Thyroid gland (tissue), 4 donors: ENCODE measurements at places on chromosomes 4 and X. TPM values are rescaled to one million over a fixed set of nuclear protein-coding genes. Genes with fewer than 3 reads are reported as not detected.

GRCh38 chrX:19775830-19776485, 111.4 kb downstream of the SH3KBP1 start:
- no peak for DNase-seq

DNA sequence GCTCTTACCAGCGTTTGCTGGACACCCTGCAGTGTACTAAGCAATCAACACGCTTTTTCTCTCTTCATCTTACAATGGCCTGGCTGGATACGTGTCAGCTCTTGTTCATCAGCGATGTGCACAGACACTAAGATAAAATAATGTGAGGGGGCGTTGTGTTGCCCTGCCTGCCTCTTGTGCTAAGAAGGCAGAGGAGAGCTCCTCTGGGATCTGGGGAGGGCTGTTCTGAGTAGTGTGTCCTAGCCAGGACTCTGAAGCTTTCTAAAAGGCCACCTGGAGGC, 49.7 kb downstream of the NELFA start:
- no peak for DNase-seq

GRCh38 chr4:19224820-19225219, 1026.9 kb upstream of the SLIT2 start:
- no peak for DNase-seq

GRCh38 chr4:181966104-181966551, 277.1 kb upstream of the TENM3 start:
- no peak for DNase-seq

DNA sequence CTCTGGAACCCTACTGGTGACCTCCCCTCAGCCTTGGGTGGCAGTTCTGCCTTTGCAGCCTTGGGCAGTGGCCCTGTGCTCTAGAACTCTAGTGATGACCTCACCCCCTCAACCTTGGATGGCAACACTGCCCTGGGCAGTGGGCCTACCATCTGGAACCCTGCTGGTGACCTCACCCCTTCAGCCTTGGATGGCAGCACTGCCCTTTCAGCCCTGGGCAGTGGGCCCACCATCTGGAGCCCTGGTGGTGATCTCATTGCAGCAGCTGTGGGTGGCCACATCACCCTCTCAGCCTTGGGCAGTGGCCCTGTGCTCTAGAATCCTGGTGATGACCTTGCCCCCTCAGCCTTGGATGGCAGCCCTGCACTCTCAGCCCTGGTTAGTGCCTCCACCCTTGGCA, 129.3 kb downstream of the RBMX2 start:
- no peak for DNase-seq

- DNase-seq, result no peak
Observed at GRCh38 chr4:143356493-143356892, 19.8 kb downstream of the GAB1 start.

The ATP10D gene
- 49.5 TPM for total RNA-seq

The HERC5 gene
- 9.1 TPM for total RNA-seq

The LEF1 gene
- total RNA-seq, result 4.2 TPM
